ENCODE measurements at places on chromosomes 11 and 22. TPM values are rescaled to one million over a fixed set of nuclear protein-coding genes. Genes with fewer than 3 reads are reported as not detected.

DNA sequence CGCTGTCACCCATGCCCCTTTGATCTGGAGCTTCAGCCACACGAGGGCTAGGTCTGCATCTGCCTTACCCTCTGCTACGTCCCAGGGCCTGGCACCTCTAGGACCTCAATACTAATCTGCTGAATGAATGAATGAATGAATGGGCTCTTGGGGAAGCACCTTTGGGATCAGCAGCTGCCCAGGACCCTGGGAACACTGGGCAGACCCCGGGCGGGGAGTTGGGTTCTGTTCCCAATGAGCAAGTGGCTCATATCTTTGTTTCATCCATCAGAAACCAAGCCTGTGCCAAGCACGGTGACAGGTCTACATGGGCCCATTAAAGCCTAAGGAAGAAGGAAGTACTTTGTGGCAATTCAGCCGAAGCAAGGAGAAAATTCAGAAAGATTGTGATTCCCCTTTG, 41.5 kb upstream of the SHISAL1 start:
- DNase-seq: no peak

- no peak for DNase-seq
These were observed 596.6 kb downstream of the METTL15 start for GRCh38 chr11:28704801-28705200.

DNA sequence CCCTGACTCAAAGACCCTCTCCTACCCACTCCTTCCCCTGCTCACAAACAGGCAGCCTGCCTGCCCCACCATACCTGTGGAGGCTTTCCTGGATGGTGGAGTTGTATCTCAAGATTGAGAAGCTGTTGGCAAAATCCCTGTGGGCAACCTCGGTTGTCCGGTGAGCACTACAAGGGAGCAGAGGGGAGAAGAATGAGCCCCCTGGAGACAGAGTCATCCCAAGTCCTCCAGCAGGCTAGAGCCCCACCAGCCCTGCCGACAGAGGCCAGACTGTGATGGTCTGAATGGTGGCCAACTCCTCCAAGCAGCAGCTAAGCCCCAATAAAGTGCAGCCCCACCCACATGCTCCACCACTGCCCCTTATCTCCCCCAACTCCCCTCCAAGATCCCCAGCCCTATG, 17.5 kb downstream of the TMPRSS13 start:
- DNase-seq: no peak

DNA sequence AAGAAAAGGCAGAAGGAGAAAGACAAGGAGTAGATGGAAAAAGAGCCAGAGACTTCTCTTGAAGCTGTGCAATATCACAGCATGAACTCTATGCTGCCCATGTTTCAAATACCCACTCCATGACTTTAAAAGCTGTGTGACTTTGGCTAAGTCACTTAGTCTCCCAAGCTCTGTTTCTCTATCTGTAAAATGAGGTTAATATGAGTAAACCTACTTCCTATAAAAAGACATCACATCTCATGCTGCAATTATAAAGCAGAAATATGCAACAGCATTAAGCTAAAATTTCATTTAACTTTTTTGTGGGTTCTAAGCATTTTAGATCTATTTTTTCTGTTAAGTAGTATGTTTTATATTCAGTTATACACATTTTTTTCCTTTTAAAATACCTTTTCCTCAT, 11.6 kb downstream of the DGCR2 start:
- no peak for DNase-seq

GRCh38 chr11:105443623-105444022, 166.2 kb upstream of the GRIA4 start:
- no peak for DNase-seq

Gene CSF2RB
- not detected for total RNA-seq

GRCh38 chr11:83835423-83835822, 549.3 kb upstream of the CCDC90B start:
- DNase-seq: no peak
